ENCODE measurements at places on chromosomes 6 and 20.
A peak's percentile ranks its signal among the peaks of the same experiment; 100 is the strongest.

DNA sequence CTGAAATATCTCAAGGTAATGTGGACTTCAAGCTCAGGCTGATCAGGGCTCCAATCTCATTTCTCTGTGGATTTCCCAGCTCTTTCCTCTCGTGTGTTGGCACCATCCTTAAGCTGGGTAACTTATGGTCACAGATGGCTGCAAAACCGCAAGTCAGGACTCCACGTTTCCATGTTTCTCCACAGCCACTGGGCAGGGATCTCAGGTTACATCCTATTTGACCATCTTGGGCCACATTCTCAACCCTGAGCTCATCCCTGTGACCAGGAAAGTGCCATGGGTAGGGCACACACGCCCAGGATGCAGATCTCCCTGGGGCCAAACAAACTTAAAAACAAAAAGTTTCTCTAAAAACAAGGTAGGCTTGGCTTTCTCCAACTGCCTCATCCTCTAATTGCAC, 15.4 kb downstream of the RPS6KA2 start:
- DNase-seq: no peak

DNA sequence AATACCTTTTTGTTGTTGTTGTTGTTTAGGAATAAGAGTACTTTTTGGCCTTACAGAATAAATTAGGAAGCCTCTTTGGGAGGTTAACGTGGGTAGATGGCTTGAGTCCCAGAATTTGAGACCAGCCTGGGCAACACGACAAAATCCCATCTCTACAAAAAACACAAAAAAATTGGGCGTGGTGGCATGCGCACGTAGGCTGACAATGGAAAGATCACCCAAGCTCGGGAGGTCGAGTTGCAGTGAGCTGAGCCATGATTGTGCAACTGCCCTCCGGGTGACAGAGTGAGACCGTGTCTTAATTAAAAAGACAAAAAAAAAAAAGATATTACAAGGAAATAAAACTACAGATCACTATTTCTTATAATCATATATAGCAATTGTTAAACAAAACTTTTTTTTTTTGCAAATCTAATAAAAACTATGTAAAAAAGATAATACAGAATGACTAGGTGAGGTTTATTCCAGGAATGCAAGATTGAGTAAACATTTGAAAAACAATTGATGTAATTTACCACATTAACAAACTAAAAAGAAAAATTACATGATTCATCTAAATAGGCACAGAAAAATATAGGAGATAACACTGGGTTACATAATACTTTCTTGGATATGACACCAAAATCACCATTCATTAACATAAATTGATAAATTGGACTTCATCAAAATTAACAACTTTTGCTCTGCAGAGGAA, 43.6 kb upstream of the ASCC3 start:
- DNase-seq: no peak

DNA sequence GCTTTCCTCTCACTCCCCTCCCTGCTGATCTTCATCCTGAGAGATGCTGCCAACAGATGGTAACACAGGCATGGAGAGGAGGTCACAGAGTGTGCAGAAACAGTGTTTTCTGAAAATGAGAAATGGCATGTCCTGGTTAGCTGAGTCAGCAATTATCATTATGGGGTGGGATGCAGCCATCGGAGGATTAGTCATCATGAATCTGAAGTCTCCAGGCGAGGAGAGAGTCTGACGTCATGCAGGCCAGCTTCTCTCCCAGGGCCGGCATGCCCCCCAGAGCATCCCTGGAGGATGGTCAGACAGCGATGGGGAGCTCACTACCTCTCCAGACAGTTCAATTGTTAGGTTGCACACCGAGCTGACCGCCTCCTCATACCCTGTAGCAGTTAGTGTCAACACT, 4.7 kb upstream of the GTSF1L start:
- DNase-seq: no peak

DNA sequence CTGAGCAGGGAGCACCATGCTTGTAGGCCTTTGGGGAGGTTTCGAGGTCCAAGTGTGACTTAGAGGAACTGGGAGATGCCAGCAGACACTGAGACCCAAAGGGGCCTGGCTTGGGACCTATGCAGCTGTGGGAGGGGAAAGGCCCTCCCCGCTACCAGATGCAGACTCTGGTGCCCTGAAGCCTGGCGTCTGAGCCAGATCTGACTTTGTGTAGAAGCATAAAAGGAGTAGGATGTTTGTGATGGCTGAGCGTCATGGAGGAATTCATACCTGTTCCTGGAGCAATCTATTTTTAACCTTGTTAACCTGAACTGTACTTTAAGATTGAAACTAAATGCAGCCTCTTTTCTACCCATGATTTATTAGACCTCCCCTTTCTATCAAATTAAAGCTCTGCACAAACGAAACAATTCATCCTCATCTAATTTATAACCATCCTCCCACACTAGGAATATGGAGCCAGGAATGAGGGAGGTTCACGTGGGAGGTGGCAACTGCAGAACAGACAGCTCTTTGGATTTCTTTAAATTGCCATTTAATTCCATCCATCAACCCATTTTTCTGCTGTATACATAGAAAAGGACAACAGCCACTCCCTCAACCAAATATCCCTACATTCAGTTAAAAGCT, 172.6 kb upstream of the AGPAT4 start:
- DNase-seq: no peak

GRCh38 chr6:20001286-20001685, 164.1 kb downstream of the ID4 start:
- DNase-seq: peak; percentile 49

DNA sequence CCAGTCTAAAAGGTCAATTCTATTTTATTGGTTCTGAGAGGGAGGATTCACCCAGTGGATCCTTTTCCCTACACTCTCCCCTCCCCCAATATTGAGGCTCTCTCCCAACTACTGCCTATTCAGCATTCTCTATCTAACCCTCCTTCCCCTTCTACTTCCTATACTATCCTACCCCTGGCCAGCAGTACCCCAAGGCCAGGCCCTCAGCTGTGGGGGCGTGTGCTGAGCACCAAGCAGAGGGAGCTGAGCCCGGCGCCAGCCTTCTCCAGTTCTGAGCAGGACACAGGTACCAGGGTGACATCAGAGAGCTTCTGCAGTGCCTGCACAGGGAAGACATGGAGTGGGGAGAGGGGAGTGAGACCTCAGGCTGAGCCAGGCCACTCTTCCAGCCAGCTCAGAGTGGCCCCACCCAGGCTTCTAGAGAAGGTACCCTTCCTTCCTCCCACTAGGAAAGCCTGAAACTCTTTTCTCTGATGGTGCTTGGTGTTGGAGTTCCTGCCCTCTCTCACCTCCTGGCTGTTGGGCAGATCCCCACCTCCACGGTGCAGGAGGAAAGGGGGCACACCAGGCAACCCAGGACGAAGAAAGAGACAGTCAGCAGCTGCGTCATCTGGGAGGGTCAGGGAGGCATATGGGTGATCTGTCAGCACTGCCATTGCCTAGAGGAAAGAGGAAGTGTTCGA, 1.9 kb downstream of the DDAH2 start:
- DNase-seq: no peak

- no peak for DNase-seq
These were observed 94.8 kb downstream of the MBOAT1 start for GRCh38 chr6:20117474-20117873.

- no peak for DNase-seq
These were observed 168.4 kb downstream of the GJA10 start for GRCh38 chr6:90062667-90063066.

- DNase-seq: no peak
These were observed 704 bp downstream of the TOP1 start for GRCh38 chr20:41029150-41029901.

DNA sequence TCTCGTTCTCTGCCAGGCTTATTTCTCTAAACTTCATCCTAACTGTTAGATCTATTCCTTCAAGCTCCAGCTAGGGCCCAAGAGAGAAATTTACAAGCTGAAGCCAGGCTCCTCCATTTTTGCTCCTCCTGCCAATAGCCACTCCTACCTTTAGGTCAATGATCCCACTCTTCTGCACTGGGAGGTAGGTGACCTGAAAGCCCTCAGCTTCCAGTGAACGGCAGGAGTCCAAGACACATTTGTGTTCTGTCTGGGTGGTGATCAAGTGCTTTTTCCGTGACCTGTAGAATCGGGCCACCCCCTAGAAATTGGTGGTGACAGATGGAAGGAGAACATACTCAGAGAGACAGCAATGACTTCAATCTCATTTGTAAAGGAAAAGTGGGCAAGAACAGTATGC, 8.9 kb downstream of the NFS1 start:
- no peak for DNase-seq

GRCh38 chr20:19259141-19259591, 46.7 kb downstream of the SLC24A3 start:
- DNase-seq: no peak

- DNase-seq: no peak
These were observed 129.1 kb upstream of the SPACA1 start for GRCh38 chr6:87918461-87918941.

DNA sequence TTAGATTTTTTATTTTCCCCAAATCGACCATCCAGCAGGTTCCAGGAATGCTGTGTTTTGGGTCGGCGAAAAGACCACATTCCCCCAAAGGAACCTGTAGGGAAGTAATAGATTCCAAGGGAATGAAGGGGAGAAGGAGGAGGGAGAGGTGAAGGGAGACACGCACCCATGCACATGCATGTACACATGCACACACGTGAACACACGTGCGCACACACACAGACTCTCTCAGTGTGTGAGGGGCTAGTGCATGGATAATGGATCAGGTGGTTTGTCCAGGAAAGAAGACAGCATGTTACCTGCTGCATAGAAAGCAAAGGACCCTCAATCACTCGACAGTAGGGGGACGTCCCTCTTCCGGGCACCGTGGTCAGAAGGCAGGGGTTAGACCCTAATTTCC, 52.4 kb upstream of the PDE10A start:
- DNase-seq: no peak

DNA sequence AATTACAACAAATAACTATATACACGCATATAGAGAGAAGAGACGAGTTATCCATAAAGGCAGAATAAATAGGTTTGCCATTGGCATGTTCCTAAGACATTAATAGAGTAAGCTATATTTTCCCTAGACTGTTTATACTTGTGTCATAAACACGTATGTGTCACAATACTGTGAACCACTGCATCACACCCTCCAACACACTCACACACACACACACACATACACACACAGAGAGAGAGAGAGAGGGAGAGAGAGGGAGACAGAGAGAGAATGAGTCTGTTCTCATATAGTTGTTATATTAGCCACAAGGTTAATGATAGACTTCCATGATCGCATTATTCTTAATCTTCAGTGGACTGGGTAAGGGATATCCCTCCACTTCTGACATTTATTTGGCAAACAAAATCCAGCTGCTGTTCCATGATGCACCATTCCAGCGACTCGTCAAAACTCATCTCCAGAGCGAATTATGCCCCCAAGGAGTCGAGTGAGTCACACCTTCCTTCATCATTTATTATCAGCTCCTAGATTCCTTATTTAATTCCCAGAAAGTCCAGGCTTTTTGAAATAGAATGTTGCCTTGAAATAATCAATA, 82.8 kb upstream of the HIVEP1 start:
- DNase-seq: no peak

DNA sequence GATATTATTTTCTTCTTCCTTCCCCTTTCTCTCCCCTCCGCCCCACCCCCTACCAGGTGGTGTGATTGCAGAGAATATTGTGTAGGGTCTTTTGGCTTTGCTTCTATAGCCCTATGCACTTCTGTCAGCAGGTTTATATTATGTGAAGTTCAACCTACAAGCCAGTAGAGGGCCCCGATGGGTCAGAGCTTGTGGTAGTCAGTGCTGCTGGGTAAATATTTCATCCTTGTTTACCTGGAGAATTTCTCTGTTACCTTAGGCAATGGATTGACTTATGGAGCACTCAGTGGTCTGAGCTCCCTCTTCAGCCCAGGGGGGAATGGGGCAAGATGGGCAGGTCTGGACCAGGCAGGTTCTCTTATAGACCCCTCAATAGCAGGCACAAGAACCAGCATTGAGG, 720.9 kb downstream of the GRIK2 start:
- DNase-seq: no peak

GRCh38 chr6:31947070-31947675, 1.3 kb downstream of the CFB start:
- no peak for DNase-seq

DNA sequence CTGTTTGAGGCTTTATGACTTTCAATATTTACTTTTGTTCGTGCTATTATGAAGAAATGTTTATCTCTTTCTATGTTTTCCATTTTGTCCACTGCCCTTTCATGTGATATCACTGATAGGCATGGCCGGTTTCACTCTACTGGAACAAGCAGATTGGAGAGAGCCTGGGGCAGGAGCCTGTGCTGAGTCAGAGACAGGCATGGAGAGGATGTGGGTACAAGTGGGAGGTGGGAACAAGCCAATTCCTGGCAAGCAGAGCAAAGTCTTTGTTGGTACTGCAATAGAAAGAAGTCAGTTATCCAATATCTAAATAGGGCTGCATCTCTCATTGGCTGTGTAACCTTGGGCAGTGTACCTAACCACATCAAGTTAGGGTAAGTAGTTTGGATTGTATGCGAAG, 545.6 kb upstream of the MAP3K7 start:
- no peak for DNase-seq

- DNase-seq: no peak
These were observed 229.2 kb downstream of the PHF3 start for GRCh38 chr6:63864671-63865318.

- no peak for DNase-seq
These were observed 181.2 kb upstream of the CCN2 start for GRCh38 chr6:132132422-132132821.

- DNase-seq: no peak
These were observed 226.3 kb upstream of the DTNBP1 start for GRCh38 chr6:15888798-15889772.

- DNase-seq: no peak
These were observed 27.4 kb downstream of the KCNQ5 start for GRCh38 chr6:72649032-72649984.

GRCh38 chr6:160363016-160363996, 15.1 kb downstream of the SLC22A3 start:
- no peak for DNase-seq

GRCh38 chr20:34365765-34366213, 2.7 kb downstream of the ITCH start:
- no peak for DNase-seq

GRCh38 chr6:111184827-111185532, 97.7 kb downstream of the SLC16A10 start:
- no peak for DNase-seq

GRCh38 chr20:23963941-23964340, 24.6 kb downstream of the GGTLC1 start:
- DNase-seq: no peak

DNA sequence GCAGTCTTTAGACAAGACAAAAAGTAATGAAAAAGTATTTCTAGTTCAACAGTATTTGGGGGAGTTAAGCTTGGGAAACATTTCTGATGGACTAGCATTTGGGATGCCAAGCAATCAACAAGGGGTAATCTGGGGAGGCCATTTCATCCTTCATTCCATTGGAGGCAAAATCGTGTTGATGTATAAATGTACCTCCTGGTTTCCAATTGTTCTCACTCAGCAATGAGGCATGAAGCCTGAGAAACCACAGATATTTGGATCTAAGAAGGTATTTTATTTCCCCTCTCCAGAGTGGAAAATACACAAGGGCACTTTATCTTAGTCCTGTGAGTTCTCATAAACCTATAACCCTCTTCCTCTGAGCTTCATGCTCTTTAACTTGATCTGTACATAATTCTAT, 68.2 kb downstream of the TBX18 start:
- no peak for DNase-seq

GRCh38 chr6:49038294-49038822, 424.7 kb downstream of the MMUT start:
- no peak for DNase-seq

All from NCI-H1436 treated with DMSO at 0.1 percent for 48 hours (cell line).